KBM-7 (cell line): ENCODE measurements at places on chromosomes 12 and 14.

DNA sequence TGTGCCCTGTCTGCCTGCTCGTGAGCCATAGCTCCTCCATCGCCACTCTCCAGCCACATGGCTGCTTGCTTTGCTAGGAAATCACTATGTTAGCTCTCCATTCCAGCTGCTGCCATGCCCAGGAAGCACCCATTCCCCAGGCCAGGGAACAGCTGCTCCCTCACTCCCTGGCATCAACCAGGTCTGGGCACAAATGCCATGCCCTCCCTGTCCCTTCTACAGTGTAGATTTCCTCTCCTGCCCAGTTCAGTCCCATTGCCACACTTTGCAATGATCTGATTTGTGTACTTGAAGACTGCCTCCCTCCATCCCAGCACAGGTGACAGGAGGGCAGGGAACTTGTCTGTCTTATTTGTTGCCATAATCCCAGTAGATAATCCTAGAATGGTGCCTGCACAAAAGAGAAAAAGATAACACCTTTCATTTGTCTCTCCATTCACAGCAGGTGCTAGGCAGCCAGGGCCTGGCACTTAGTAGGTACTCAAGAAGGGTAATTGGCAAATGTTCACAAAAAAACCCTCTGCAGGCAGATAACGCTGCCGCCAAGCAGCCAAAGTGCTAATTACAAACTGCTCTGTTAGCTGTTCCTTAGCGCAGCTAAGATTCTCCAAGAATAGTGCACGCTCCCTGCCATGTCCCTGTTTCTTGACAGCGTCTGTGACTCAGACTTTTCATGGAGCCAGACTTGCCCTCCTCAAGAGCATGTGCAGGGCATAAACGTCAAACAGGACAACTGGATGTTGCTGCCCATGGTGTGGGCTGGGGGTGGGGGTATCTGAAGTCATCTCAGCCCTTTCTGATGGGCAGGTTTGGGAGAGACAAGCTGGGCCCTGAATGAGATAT, 69.1 kb downstream of the ARL6IP4 start:
- no peak for DNase-seq

DNA sequence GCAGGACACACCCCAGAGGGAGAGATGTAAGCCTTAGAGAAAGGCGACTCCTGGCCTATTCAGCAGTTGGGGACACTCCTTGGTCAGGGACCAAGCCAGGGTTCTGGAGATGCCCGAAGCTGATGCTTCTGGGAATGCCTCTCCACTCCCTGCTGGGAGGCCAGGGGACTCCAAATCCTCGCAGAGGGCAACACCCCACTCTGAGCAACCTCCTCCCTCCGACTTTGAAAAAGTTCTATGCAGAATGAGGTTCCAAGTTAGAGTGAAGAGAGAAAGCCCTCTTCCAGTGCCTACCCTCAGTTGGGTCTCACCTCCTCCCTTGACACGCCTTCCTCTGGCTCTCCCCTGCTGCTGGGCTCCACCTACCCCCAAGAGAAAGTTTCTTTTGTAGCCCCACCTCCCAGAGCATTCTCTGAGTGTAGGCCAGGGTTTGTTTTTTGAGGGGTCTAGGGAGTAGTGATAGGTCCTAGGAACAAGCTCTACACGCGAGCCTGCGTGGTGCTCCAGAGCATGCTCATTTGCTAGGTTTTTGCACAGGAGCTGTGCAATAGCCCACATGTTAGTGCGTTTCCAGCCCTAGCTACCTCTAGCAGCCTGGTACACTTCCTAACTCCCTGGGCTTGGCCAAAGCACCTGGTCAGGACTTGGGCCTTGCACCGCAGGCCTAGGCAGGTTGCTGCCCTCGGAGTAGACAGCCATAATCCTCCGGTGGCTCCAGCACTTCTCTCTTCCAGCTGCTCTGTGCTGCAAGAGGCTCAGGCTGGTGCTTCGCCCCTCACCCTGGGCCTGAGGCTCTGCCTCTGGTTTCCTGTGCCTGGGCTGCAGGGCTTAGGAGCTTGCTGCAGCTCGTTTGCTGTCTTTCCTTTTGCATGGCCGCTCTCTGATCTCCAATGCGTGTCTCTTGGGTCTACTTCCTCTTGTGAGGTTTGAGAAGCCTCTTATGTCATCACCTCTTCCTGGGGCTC, 590 bp upstream of the CEBPE start:
- DNase-seq: peak; percentile 83

DNA sequence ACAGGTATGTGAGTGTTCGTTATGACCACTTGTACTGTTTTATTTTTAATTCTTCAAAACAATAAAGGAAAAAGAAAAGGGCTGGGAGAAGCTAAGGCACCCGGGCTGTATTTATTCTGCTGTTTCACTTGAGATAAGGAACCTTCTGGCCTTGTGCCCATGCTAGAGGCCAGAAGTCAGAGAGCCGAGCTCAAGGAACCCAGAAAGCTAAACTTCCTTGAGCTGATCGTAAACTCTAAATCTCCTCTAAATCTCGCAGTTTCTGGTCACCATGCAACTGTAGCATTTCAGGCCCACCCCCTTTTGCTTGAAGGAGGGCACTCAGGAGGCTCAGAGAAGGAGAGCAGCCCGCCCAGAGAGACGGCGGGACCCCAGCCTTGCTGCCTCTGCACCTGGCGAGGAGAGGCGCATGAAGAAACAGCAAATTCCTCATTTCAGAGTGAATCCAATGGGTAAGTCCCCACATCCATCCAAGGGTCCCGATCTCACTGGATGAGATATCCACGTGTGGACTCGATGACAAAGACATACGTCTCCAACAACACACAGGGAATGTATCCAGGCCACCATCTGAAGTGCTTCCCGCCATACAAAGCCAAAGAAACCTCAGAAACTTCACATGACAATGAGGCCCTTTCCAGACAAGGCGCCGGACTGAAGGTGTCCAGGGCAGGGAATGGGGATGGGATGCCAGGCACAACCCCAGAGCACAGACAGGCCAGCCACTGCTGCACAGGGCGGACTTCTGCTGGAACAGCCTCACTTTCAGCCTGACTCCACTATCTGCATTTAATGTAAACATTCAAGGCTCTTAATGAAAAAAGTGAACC, 14.6 kb downstream of the CCDC88C start:
- DNase-seq: peak; percentile 52

- no peak for DNase-seq
These were observed 5.0 kb downstream of the LPAR5 start for GRCh38 chr12:6630736-6631135.

DNA sequence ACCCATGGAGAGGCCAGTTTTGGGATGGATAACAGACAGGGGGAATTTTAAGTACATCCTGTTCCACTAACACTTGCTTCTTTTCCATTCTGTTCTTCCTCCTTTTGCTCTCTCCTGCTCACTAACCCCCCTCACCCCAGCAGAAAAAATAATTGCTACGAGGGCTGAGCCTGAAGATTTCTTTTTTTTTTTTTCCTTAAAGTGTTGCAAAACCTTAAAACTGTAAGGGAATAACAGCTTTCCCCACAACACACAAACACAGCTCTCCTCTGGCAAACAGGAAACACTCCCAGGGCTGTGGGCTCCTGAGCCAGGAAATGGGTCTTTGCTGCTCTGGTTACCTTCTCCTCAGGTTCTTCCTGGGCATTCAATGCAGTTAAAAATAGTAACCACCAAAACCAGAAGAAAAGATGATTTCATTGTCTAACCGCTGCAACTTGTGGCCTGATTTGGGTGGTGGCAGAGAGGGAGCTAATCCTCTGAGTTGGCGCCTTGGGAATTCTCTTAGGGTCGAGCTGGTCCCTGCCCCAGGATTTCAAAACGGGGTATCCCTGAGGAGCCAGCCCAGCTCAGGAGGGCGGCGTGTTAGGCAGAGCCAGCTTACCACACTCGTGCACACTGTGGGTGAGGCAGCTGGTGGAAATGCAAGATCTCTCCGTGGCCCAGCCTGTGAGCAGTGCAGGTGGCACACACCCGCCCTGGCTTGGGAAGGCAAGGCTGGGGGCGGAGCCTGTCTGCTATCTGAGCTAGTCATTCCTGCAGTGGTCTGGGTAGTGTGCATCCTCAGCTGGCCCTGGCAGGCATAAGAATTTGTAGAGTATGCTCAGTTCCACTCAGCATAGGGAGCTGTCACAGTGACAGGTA, 17.1 kb upstream of the EMP1 start:
- DNase-seq: peak; percentile 98

DNA sequence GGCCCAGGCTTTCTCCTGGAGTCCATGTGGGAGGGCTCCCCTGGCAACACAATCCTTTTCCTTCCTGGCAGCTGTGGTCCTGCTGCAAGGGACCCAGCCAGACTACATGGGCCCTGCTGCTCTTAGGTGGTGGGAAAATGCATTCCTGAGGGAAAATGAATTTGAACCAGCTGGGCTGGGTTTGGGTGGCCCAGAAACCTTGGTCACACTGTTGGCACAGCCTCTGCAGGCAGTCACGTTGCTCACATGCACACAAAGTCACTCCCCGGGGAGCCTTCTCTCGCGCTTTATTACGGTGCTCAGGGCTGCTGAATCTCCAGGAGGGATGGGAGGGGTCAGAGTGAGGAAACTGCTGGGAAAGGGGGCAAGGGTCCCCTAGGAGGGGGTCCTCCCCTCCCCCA, 17.2 kb downstream of the PLEKHG3 start:
- DNase-seq: no peak

GRCh38 chr12:5433845-5434646, 2.1 kb downstream of the NTF3 start:
- DNase-seq: no peak
